C1 segment of cervical spinal cord (tissue), 14 donors: ENCODE measurements at places on chromosomes 3 and 15.

GRCh38 chr3:190673148-190673547, 159.3 kb downstream of the IL1RAP start:
- DNase-seq: no peak

DNA sequence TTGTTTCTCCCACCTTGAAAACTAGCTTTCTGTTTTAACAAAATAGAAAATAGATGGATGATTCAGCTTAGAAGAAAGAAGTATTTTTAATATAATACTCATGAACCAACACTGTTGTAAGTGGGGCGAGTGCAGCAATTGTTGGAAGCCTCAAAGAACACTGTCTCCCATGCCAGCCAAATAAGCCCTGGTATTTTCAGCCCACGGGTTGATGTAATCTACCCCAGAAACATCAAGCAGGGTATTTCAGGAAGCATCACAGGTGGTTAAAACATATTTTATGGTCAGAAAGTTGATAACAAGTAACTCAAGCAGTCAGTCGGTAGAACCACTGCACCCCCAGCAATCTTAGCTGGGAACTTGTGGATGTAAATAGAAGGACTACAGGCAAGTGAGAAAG, 115.9 kb downstream of the SV2B start:
- DNase-seq: no peak

DNA sequence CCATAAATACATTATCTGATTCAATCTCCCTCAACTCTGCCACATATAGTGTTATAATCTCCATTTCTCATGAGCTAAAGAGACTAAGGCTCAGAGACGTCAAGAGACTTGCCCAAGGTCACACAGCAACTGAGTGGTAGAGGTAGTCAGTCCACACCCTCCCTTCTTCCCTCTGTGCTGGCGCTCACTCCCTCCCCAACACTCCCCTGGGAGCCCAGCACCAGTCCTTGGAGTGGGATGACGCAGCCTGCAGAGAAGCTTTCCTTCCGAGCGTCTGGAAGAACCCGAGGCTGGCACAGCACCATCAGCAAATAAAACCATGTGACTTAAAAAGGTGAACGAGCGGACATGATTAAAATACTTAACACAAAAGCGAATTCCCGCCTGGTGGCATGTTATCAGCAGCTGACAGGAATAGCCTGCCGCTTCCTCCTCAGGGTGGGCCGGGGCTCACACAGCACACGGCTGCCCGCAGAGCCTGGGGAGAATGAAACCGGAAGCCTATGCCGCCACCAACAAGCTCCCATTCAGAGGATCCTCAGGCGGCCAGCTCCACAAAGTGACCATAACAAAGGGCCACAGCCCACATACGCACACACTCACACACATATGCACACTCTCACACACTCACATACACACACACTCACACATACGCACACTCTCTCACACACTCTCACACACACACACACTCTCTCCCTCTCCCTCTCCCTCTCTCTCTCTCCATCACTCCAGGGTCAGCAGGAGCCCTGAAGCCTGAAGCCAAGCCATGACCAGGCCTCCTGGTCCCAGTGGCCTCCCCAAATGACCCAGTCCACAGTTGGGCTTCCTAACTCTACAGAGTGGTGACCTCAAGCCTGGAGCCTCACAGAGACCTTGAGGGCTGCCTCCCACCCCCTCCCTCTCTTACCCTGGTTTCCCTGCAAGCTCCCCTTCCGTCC, 120.5 kb downstream of the XXYLT1 start:
- DNase-seq: no peak

GRCh38 chr3:43215663-43216275, 70.6 kb upstream of the SNRK start:
- DNase-seq: no peak

DNA sequence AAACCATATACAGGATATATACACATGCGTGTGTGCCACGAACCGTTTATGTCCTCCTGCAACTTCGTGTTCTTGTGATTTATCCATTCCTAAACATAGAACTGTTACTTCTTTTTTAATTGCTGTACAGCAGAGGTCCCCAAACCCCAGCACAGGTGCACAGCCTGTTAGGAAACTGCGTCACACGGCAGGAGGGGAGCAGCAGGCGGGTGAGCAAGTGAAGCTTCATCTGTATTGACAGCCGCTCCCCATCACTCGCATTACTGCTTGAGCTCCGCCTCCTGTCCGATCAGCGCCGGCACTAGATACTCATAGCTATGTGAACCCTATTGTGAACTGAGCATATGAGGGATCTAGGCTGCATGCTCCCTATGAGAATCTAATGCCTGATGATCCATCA, 34.9 kb upstream of the NRROS start:
- DNase-seq: no peak

DNA sequence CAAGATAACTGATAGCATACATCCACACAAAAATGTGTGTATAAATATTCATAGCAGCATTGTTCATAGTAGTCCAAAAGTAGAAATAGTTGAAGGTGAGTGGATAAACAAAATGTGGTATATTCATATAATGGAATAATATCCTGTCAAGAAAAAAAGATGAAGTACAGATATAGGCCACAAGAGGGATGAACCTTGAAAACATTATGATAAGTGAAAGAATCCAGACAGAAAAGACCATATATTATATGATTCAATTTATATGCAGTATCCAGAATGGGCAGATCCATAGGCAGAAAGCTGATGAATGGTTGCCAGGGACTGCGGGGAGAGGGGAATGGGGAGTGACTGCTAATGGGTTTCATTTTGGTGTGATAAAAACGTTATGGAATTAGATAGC, 54.3 kb upstream of the TNIK start:
- no peak for DNase-seq

DNA sequence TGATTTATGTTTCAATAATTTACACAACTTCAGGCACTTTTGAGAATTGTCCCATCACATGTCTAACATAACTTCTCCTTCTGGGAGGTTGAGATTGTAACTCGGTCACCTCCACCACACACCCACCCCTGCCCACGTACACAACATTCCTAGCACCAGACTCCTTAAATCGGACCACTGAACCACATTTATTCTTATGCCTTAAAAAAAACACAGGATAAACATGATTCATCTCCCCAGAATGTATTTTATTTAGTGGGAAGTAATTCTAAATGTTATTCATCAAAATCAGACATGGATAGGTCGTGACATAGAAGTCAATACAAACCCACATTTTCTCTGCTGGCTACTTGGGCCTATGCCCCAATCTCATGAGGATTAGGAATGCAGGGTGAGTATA, 3.0 kb downstream of the SNTN start:
- no peak for DNase-seq

GRCh38 chr3:63900010-63900409, 12.2 kb downstream of the SCAANT1 start:
- no peak for DNase-seq

DNA sequence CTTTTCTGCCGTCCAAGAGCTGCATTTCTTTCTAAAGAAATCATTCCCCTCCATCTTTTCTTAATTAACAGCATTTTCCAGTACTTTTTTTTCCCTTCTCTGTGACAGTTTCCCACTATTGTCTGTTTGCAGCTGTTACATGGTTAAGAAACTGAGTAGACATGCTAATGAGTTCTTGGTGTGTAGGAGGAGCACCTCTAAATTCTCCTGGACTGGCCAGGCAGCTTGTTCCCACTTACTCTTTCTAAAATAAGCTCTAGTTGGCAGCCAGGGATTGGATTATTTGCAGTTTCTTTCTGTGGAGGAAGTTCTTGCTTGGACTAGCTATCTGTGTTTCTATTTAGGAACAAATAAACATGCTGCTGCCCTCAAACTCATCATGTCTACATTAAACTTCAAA, 235.1 kb upstream of the GAP43 start:
- no peak for DNase-seq

GRCh38 chr3:177804646-177805045, 607.4 kb upstream of the TBL1XR1 start:
- no peak for DNase-seq

DNA sequence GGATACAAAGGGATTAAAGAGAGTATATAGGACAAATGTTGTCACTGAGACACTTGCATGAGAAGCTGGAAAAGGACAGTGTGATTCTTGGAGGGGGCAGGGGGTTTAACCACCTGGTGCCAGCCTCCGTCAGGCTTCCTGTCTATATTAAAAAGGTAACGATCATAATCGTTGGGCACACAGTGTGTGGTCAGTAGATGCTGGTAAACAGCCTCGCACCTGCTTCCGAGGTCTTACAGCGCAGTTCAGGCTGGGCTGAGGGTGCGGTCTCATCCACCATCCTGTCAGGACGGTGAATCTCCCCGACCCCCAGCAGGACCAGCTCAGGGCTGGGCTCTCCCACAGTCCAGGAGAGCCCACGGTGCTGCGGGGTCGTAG, 47.7 kb upstream of the SMAD6 start:
- DNase-seq: no peak

- DNase-seq: no peak
These were observed 8.2 kb upstream of the RYK start for GRCh38 chr3:134258761-134259347.

- DNase-seq: no peak
These were observed 233.7 kb upstream of the ADAMTS9 start for GRCh38 chr3:64921281-64922065.

DNA sequence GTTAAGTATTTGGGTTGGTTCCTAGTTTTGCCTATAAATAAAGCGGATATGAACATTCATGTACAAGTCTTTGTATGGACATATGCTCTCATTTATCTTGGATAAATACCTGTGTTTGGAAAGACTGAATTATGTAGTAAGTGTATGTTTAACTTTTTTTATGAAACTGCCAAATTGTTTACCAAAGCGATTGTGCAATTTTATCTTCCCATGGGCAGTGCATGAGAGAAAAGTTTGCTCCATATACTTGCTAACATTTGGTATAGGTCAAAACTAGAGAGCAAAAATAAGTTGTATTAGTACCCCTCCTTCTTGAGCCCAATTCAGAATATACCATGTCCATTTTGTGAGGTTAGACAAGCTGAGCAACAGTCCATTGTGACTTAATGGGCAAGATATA, 502.6 kb downstream of the SQOR start:
- DNase-seq: no peak
